Hepatocyte (in vitro differentiated cells): ENCODE measurements at places on chromosomes 2 and 18. TPM values are rescaled to one million over a fixed set of nuclear protein-coding genes. Genes with fewer than 3 reads are reported as not detected.

The APOB gene
- 804 and 814 TPM in 2 replicates for total RNA-seq

The ERBB4 gene
- total RNA-seq: 2.4 and 3.9 TPM in 2 replicates

The FIGN gene
- 4.5 and 6.0 TPM in 2 replicates for total RNA-seq

DNA sequence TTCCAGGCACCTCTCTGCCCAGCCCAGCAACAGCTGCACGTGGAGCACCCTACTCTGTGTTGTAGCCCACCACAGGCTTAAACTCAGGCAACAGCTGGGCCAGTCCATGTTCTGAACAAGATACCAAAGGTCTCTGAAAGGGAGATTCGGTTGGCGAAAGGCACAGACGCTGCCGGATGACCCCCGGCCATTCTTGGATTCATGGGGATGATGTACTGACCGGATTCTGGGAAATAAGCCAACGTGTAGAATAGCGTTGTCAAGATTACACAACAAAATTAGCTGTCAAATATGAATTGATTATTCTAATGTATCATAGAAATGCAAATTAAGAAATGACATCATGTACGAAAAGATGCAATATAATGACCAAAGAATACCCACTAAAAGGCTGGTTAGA is 283.0 kb upstream of the PXDN start:
- H3K27me3 ChIP-seq: no peaks in the 10 kb centered on the region
- H3K27ac ChIP-seq: no peak overlapping the region
- no peak for DNase-seq
- no peaks in the 10 kb centered on the region for H3K36me3 ChIP-seq
- no peak overlapping the region for H3K4me3 ChIP-seq
- no peaks in the 10 kb centered on the region for H3K4me1 ChIP-seq

DNA sequence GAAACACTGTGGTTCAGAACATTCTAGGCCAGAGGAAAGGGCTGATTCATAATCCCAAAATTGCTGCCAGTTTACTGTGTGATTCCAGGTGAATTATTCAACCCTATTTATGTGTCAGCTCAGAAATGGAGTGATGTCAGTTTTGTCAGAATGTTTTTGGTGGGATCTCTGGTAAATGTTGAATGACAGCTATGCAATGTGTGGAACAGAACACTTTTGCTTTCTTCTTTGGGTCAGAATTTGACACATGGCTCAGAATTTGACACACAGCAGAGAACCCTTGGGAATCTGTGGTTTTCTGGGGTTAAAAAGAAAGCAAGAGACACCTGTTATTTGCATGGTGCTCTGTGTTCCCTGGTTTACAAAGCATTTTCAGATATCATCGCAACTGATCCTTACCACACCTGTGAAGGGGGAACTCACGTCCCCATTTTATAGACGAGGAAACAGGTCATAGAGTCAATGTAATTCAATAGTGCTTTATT is 1.6 kb upstream of the MTA3 start:
- H3K27ac ChIP-seq: peak overlapping the region; percentile 96
- H3K36me3 ChIP-seq: no peaks in the 10 kb centered on the region
- H3K27me3 ChIP-seq: no peaks in the 10 kb centered on the region
- peaks cover 16% of the 10 kb centered on the region for H3K4me1 ChIP-seq
- no peak for DNase-seq
- no peak overlapping the region for H3K4me3 ChIP-seq

- peaks cover 11% of the 10 kb centered on the region for H3K4me1 ChIP-seq
- H3K27me3 ChIP-seq: peaks cover 1% of the 10 kb centered on the region
- no peak overlapping the region for H3K4me3 ChIP-seq
- no peak overlapping the region for H3K27ac ChIP-seq
- no peak for DNase-seq
- H3K36me3 ChIP-seq: no peaks in the 10 kb centered on the region
Measured at GRCh38 chr2:110716959-110717645, 15.3 kb upstream of the ACOXL start.

- no peak overlapping the region for H3K4me3 ChIP-seq
- H3K4me1 ChIP-seq: peaks cover 7% of the 10 kb centered on the region
- peak overlapping the region; percentile 44 for H3K27ac ChIP-seq
Measured at GRCh38 chr18:23302511-23302850, 150.6 kb upstream of the RIOK3 start.
